ENCODE measurements at places on chromosomes 12 and 14. TPM values are rescaled to one million over a fixed set of nuclear protein-coding genes. Genes with fewer than 3 reads are reported as not detected.

CLEC6A gene
- total RNA-seq, result not detected

PRPF39 gene
- 12.5 TPM for total RNA-seq

SDR9C7 gene
- not detected for total RNA-seq

INSM2 gene
- total RNA-seq, result not detected

RPGRIP1 gene
- total RNA-seq, result not detected

UBE2N gene
- 47.4 TPM for total RNA-seq

AQP2 gene
- total RNA-seq, result not detected

MRPL51 gene
- total RNA-seq, result 146 TPM

DNAJC22 gene
- total RNA-seq, result not detected

TAS2R42 gene
- total RNA-seq, result not detected

ACSM4 gene
- total RNA-seq, result not detected

SIX1 gene
- 0.73 TPM for total RNA-seq

CAPS2 gene
- total RNA-seq, result 74.7 TPM

PTCSC3 gene
- total RNA-seq, result not detected

CLEC4D gene
- not detected for total RNA-seq

INHBC gene
- not detected for total RNA-seq

DNA sequence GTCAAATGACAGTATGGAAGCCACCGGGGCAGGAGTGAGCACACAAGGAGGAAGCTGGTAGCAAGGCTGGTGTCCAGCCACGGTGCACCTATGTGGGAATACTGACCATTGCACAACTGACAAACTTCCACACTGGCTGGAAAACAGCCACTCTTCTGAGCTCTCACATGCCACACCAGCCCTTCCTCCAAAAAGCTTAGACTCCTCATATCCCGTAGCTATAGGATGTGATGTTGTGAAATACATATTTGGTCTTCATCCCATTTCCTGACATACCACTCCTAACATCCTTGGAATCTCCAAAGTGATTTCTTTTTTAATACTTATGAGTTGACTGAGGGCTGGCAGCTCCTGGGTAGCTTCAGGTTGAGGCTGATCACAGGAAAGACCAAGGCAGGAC lies 103.6 kb downstream of the NTF3 start:
- DNase-seq, result no peak

- DNase-seq, result no peak
These were observed 82.7 kb downstream of the BEGAIN start for GRCh38 chr14:100504372-100505078.

DNA sequence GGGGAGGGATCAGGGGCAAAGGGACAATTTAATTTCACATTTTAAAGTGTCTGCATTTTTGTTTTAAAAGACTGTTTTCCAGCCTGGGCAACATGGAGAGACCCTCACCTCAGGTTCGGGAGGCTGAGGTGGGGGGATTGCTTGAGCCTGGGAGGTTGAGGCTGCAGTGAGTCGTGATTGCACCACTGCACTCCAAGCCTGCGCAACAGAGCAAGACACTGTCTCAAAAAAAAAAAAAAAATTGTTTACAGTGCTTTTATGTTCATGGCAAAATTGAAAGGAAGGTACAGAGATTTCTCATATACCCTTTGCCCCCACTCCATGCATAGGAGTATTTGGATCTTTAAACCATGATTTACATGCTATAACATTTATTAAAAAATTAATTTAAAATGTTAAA lies 16.4 kb upstream of the HVCN1 start:
- no peak for DNase-seq

DNA sequence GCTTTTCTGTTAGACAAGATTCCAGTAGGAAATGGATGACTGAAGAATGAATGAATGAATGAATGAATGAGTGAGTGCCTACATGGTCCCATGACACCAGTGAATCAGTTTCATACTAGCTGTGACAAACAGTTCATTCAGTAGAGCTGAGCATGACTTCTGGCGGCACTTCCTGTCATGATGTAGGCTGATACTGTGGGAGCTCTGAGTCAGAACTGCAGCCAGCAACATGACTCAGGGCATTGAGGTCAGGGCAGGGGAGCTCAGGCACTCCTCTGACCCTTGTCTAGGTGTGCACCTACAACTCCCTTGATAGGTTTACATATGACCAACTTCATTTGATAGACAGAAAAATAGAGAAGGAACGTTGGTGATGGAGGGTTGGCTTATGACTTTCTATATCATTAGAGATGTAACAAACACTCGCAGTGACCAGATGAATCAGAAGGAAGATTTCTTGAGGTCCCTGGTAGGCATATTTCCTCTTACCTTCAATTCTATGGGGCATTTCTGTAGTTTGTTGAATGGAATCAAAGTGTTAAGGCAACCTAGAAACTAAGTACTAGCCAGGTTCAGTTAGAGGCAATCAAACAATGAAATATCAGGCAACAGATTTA lies 139.3 kb upstream of the ARHGAP5 start:
- peak; percentile 80 for DNase-seq

- no peak for DNase-seq
These were observed 3.6 kb downstream of the CMA1 start for GRCh38 chr14:24504425-24504950.

- no peak for DNase-seq
These were observed 4.4 kb upstream of the PDE6H start for GRCh38 chr12:14968478-14968877.

DNA sequence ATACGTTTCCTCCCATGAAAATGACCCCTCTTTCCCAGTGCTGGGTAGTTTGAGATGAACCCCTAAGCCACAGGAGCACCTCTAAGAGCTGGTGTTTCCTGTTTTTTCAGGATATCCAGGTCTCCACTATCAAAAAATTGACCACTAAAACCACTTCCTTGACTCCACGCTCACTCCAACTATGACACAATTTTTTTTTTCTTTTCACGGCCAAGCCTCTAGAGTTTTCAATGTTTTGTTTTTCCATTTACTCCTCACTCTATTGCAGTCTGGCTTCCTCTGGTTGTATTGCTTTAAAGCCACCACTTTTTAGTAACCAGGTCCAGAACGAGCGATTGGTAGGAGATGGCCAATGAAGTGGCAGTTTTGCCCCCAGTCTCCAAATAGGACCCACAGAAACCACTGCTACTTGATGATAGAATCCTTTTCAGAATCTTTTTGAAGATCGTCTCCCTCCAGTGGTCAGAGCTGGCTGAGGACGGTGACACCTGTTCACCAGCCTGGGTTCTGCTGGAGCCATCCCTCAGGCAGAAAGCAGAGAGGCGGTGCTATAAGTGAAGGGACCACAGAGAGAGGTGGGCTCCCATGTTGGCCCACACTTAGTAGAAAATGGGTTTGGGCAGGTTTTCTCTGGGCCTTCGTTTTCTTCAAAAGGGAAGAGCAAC lies 454.4 kb downstream of the VRK1 start:
- DNase-seq, result no peak

DNA sequence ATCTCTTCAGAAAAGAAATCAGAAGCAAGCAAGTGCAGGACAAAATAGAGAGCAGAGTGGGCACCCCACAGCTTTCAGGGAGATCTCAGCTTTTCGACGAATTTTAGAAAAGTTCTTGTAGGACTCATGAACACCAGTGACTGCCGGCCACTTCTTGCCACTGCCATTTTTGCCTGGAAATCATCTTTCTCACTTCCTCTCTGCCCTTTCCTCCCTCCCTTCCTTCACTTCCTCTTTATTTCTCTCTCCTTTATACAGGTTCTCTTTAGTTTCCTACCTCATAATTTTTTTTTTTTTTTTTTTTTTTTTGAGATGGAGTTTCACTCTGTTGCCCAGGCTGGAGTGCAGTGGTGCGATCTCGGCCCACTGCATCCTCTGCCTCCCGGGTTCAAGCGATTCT lies 185.6 kb downstream of the APAF1 start:
- no peak for DNase-seq

GRCh38 chr12:118189741-118190191 lies 53.8 kb downstream of the PEBP1 start:
- DNase-seq, result peak; percentile 65

- no peak for DNase-seq
These were observed 145.5 kb downstream of the PTPN11 start for GRCh38 chr12:112564160-112564784.

GRCh38 chr14:45070215-45070614 lies 13.7 kb upstream of the PRPF39 start:
- DNase-seq, result no peak

- no peak for DNase-seq
These were observed 359.8 kb downstream of the APAF1 start for GRCh38 chr12:99004799-99005466.

GRCh38 chr12:105641749-105642148 lies 311.3 kb downstream of the C12orf75 start:
- no peak for DNase-seq

DNA sequence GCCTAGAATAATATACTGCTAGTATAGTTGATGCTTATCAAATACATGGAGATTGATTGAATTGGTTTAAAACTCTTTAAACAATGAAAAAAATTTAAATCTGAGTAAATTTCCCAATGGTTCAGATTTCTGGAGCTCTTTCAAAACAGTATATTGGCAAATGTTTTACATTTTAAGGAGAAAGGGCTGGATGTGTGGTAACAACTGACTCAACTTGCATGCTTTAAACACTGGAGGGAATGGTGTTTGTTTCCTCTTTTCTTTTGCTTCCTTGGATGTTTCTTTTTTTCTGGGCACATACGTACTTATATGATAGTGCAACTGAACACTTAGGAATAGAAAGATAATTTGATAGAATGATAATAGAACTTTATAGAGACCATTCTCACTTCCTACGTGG lies 73.8 kb upstream of the RFX4 start:
- no peak for DNase-seq

- no peak for DNase-seq
These were observed 158.6 kb upstream of the C14orf180 start for GRCh38 chr14:104420990-104421389.

GRCh38 chr12:116458492-116458891 lies 100.7 kb upstream of the MAP1LC3B2 start:
- DNase-seq, result no peak

DNA sequence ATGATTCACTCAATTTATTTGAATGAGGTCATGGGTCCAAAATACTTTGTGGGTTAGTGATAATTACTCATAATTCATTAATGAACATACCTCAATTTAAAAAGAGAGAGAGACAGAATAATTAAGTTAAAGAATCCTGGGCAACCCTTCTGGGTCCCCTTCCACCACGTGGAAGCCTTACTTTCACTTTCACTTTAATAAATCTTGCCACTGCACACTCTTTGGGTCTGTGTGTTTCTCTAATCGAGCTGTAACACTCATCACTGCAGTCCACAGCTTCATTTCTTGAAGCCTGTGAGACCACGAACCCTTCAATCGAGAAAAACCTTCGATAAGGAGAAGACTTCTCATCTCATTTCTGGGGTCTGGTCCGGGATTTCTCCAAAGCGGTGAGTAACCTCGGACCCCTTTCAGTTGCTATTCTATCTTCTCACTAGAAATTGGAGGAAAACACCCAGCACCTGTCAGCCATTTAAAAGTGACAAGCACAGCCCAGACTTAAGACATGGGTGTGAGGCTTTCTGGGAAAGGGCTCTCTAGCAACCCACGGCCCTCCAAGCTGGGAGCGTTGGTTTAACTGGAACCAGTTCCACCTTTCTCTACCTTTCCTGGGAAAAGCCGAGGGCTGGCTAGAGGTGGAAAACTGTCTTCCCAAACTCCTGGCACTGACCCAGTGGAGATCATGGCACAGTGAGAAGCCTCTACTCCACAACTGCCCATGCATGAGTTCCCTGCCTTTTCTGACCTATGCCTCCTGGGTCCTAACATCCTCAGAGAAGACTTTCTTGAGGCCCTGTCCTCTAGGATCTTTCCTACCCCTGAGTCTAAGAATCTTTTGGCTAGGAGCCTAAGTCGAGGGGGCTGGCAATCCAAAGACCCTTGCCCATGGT lies 148.8 kb upstream of the ATF7IP start:
- peak; percentile 26 for DNase-seq

- no peak for DNase-seq
These were observed 338.6 kb downstream of the PCNX1 start for GRCh38 chr14:71245659-71246361.

- DNase-seq, result no peak
These were observed 8.9 kb downstream of the KRT4 start for GRCh38 chr12:52805000-52805399.

- DNase-seq, result no peak
These were observed 60.3 kb upstream of the KRR1 start for GRCh38 chr12:75571656-75572205.

- DNase-seq, result no peak
These were observed 404.1 kb downstream of the ADAMTS20 start for GRCh38 chr12:43147878-43148277.

- DNase-seq, result no peak
These were observed 142.6 kb downstream of the NPAS3 start for GRCh38 chr14:33081259-33081658.

GRCh38 chr14:100773331-100774163 lies 46.9 kb downstream of the DLK1 start:
- peak; percentile 14 for DNase-seq

DNA sequence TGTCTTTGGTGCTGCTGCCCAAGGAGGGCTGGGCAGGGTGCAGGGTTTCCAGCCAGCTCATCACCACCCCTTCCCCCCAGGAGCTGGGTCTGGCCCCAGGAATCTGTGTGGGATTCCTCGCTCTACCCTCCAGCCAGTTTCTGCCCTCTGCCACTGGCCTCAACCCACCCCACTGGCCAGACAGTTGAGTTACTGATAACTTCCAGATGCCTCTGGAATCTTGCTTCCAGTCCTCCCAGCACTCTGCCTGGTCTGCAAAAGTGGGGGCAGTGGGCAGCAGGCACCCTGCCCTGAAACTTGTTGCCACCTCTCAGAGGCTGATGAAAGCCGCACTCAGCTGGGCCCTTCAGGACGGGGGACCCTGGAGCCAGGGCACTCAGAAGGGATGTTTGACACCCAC lies 20.1 kb upstream of the TBX3 start:
- DNase-seq, result no peak

- no peak for DNase-seq
These were observed 18.9 kb upstream of the CARMIL3 start for GRCh38 chr14:24032727-24033418.

- peak; percentile 76 for DNase-seq
These were observed 26.8 kb upstream of the PEX5 start for GRCh38 chr12:7162691-7163114.

GRCh38 chr12:3129301-3130056 lies 52.3 kb downstream of the TSPAN9 start:
- DNase-seq, result no peak

DNA sequence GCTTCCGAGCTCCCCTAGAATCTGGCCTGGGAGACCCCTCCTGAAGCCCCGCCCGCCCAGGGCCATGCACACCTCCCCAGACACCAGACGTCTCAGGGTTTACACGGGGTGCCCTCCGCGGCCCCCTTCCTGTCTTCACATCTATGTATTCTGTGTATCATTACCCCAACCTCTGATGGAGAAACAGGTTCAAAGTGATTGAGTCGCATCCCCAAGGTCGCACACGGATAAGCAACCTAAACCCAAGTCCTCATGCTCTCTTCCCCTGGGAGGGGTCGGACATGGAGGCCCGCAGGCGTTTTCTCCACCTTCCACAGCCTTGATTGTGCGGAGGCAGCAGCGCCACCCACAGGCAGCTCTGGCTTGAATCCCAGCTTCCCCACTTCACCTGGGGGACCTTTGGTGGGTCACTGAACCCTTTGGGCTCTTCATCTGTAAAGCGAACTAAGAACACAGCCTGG lies 237.3 kb downstream of the BCL11B start:
- DNase-seq, result no peak

DNA sequence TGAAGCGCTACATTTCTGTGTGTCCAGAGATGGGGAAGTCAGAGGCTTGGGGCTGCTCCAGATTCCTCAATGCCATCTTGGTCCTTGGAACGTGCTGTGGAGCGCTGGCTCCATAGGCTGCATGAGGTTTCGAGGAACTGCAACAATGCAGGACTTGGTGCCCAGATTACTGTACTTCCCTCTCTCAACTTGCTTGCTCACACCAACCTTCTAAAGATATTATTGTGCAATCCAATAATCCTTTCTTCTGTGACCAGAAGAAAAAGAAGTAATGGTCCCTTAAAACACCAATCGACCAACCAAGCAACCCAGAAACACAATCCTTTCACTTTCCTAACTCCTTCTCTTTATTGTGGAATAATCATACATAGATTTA lies 3.7 kb downstream of the PRICKLE1 start:
- DNase-seq, result no peak

Data from stomach (tissue), 19 donors.